Activated naive CD4-positive, alpha-beta T cell treated with anti-CD3 and anti-CD28 coated beads, Interleukin-2, amount 10 ng/mL, durations not matched to agents 5 hours and 36 hours (primary cell): ENCODE measurements at places on chromosomes 7 and 10. TPM values are rescaled to one million over a fixed set of nuclear protein-coding genes. Genes with fewer than 3 reads are reported as not detected.

The UPK3BL2 gene
- total RNA-seq = 15.7 TPM

The GPR22 gene
- not detected for total RNA-seq

The PKD1L1 gene
- 0.10 TPM for total RNA-seq

The TBXAS1 gene
- 5.2 TPM for total RNA-seq

The HMX3 gene
- total RNA-seq = not detected

The NKX2-3 gene
- total RNA-seq = not detected

The ANXA8 gene
- total RNA-seq = 0.24 TPM

The CALCR gene
- total RNA-seq = not detected

The LRRC17 gene
- total RNA-seq = not detected

The HMX2 gene
- total RNA-seq = not detected

The PTPRZ1 gene
- total RNA-seq = not detected

The NMT2 gene
- total RNA-seq = 43.8 TPM

The GCK gene
- 0.14 TPM for total RNA-seq

The WNT2 gene
- not detected for total RNA-seq

The STEAP2 gene
- total RNA-seq = not detected

The EFCAB10 gene
- total RNA-seq = not detected

The PPP1R9A gene
- not detected for total RNA-seq

The PDGFA gene
- total RNA-seq = 0.48 TPM

The CCL26 gene
- total RNA-seq = not detected

The IQUB gene
- total RNA-seq = not detected

The GPR37 gene
- total RNA-seq = not detected

The ITIH2 gene
- not detected for total RNA-seq

The NKX6-2 gene
- not detected for total RNA-seq

The SDK1 gene
- 0.07 TPM for total RNA-seq

The PAX2 gene
- total RNA-seq = not detected

The SLC18A3 gene
- not detected for total RNA-seq

The C1QL3 gene
- total RNA-seq = not detected

The TMEM26 gene
- not detected for total RNA-seq

The CALN1 gene
- total RNA-seq = not detected

The ACBD5 gene
- 20.2 TPM for total RNA-seq

The PRRT4 gene
- 0.55 TPM for total RNA-seq

The CYP26C1 gene
- 0.05 TPM for total RNA-seq

The HOXA3 gene
- not detected for total RNA-seq

The OR2A42 gene
- 0.10 TPM for total RNA-seq

The TMEM229A gene
- not detected for total RNA-seq

The ELMO1 gene
- total RNA-seq = 102 TPM

The TMEM176B gene
- total RNA-seq = not detected

The ELN gene
- not detected for total RNA-seq

The RSPH10B2 gene
- not detected for total RNA-seq

The SPDYE11 gene
- total RNA-seq = not detected

The DGKI gene
- total RNA-seq = 0.46 TPM

The MMRN2 gene
- not detected for total RNA-seq

The APBB1IP gene
- 74.9 TPM for total RNA-seq

The HOXA7 gene
- total RNA-seq = not detected

The MYH16 gene
- total RNA-seq = not detected

The FKBP6 gene
- not detected for total RNA-seq

The STARD3NL gene
- total RNA-seq = 15.9 TPM
